ENCODE measurements at places on chromosomes 4 and X.

GRCh38 chr4:150384249-150384648, 197.7 kb upstream of the MAB21L2 start:
- no peak for DNase-seq

GRCh38 chrX:7294483-7294882, 146.5 kb upstream of the PUDP start:
- no peak for DNase-seq

- peak; percentile 97 for DNase-seq
These were observed 14.8 kb downstream of the ANK2 start for GRCh38 chr4:113064244-113064643.

GRCh38 chrX:39491548-39492297, 606.0 kb downstream of the BCOR start:
- DNase-seq, result no peak

DNA sequence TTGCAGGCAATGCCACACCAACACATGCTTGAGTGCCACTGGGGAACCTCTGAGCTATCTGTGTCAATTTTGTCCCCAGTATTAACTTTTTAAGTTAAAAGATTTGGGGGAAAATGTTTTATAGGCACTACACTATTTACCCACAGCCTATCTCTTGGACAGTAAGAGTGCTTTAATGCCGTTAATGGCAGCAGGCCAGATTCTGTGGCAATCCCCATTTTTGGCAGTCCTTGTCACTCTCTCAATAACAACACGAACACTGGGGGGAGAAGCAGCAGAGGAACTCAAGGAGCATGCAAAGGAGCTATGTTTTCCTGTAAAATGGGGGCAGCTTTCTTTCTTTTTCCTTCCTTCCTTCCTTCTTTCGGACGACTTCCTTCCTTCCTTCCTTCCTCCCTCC, 168.6 kb downstream of the NSUN7 start:
- no peak for DNase-seq

- DNase-seq, result no peak
These were observed 43.4 kb downstream of the TXK start for GRCh38 chr4:48090621-48091020.

GRCh38 chrX:81229229-81229628, 27.3 kb downstream of the SH3BGRL start:
- DNase-seq, result no peak

DNA sequence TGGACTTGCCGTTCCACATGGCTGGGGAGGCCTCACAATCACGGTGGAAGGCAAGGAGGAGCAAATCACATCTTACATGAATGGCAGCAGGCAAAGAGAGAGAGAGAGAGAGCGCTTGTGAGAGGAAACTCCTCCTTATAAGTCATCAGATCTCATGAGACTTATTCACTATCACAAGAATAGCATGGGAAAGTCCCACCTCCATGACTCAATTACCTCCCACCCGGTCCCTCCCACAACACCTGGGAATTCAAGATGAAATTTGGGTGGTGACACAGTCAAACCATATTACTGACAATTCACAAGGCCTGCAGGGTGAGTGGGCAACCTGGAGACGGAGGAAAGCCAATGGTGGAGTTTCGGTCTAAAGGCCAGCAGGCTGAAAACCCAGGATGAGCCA, 394.3 kb upstream of the TRAM1L1 start:
- no peak for DNase-seq

GRCh38 chr4:75653845-75654503, 19.2 kb downstream of the G3BP2 start:
- no peak for DNase-seq

- DNase-seq, result no peak
These were observed 109.0 kb downstream of the UCHL1 start for GRCh38 chr4:41365681-41366080.

DNA sequence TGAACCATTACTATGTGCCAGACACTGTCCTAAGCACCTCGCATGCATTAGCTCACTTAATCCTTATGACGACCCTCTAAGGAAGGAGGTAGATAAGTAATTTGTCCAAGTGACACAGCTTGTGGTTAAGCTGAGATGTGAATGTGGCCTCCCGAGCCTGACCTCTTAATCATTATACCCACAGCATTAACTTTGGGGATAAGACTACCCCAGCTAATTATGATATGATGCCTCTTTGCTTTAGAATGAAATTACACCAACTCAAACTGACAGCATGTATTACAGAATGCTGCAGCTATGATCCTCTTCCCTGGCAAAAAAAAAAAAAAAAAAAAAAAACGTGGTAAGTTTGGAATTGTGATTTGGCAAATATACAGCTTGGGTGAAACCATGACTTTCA, 53.5 kb downstream of the APBB2 start:
- DNase-seq, result no peak

GRCh38 chrX:97682991-97683840, 799.5 kb downstream of the RPA4 start:
- no peak for DNase-seq

GRCh38 chr4:31539284-31540069, 819.3 kb downstream of the PCDH7 start:
- no peak for DNase-seq

- no peak for DNase-seq
These were observed 144.8 kb downstream of the ARAP2 start for GRCh38 chr4:36099509-36099908.

- no peak for DNase-seq
These were observed 243.8 kb downstream of the THOC2 start for GRCh38 chrX:123489011-123489410.

- no peak for DNase-seq
These were observed 649.6 kb upstream of the DIPK2B start for GRCh38 chrX:45850197-45850774.

- no peak for DNase-seq
These were observed 93.6 kb downstream of the IRF2 start for GRCh38 chr4:184380707-184381106.

GRCh38 chrX:155662282-155662681, 49.5 kb upstream of the TMLHE start:
- DNase-seq, result no peak

DNA sequence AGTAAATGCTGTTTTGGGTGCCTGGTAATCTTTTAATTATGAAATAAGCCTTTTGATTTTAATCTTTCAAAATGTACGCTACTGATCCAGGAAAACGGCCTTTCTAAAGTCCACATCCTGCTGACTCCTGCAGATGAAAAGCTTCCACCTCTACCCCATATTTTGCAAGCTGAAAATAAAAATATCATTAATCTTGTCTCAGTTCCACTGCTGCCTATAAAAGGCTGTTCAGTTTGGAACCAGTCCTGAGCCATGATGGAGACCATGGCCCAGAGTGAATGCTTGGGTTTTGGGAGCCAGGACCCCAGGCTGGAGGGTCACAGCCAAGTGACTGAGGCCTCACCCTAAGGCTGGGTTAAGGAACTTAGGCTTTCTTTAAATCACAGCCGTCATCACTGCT, 110.8 kb downstream of the AFF1 start:
- DNase-seq, result no peak

GRCh38 chrX:102712981-102713625, 855 bp downstream of the GPRASP2 start:
- DNase-seq, result peak; percentile 65

DNA sequence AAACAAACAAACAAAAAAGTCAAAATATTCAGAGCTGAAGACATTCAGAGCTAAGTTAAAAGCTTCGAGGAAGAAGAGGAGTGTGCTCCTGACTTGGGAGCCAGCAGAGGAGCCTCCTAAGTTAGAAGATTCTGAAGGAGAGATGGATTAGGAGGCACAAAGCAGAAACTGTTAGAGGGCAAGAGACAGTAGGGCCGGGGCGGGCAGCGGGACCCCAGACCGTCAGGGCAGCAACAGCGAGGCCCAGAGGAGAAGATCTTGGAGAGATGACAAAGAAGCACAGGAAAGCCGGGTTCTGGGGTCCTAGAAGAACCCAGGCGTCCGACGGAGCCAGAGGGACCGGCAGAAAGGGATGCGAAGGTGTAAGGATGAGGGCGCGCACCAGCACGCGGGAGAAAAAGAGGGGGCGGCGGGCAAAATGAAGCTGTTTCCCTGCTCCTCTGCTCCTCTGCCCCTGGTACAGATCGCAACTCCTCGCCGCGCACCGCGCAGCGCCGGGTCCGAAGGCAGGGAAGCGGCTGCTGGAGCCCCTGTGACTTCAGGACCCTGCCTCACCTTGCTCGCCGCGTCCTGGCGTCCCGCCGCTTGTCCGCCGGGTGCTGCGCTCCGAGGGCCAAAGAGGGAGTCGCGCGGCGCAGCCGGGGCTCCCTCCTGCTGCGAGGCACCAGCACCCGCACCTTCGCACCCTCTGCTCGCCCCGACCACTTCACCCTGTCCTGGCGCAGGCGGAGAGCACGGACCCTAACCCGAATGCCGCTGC, 477 bp downstream of the KLHL13 start:
- peak; percentile 61 for DNase-seq

- DNase-seq, result no peak
These were observed 329.3 kb downstream of the GBA3 start for GRCh38 chr4:23022032-23022431.
